Endothelial cell of coronary artery (primary cell): ENCODE measurements at places on chromosomes 13 and 19. TPM values are rescaled to one million over a fixed set of nuclear protein-coding genes. Genes with fewer than 3 reads are reported as not detected.

The FREM2 gene
- total RNA-seq, result under 0.01 TPM in 1 of 2 replicates, not detected in the other

The CCL25 gene
- not detected in 2 replicates for total RNA-seq

The C5AR1 gene
- total RNA-seq, result not detected in 2 replicates

The LRRC63 gene
- under 0.01 TPM in 1 of 2 replicates, not detected in the other for total RNA-seq

The ZNF571 gene
- total RNA-seq, result 1.3 and 2.1 TPM in 2 replicates

The CDC42EP5 gene
- 34.8 and 39.1 TPM in 2 replicates for total RNA-seq

The PCDH20 gene
- not detected in 2 replicates for total RNA-seq

The DCLK1 gene
- 0.99 and 3.5 TPM in 2 replicates for total RNA-seq

The DAND5 gene
- 0.09 TPM in 1 of 2 replicates, not detected in the other for total RNA-seq

The PTGER1 gene
- 0.27 and 0.28 TPM in 2 replicates for total RNA-seq

The AXL gene
- 91.9 and 209 TPM in 2 replicates for total RNA-seq

The TEX29 gene
- total RNA-seq, result not detected in 2 replicates

The PCDH9 gene
- 4.1 and 4.5 TPM in 2 replicates for total RNA-seq

The CLEC17A gene
- not detected in 2 replicates for total RNA-seq

The GFY gene
- total RNA-seq, result not detected in 2 replicates

The IL17D gene
- 3.4 and 4.2 TPM in 2 replicates for total RNA-seq

The RNF17 gene
- total RNA-seq, result 0.28 TPM in 1 of 2 replicates, not detected in the other

The YJEFN3 gene
- 0.18 and 0.38 TPM in 2 replicates for total RNA-seq

The GNA15 gene
- under 0.01 TPM in 1 of 2 replicates, not detected in the other for total RNA-seq

The TMEM145 gene
- 0.19 TPM in 1 of 2 replicates, not detected in the other for total RNA-seq

The OR4F17 gene
- 0.09 TPM in 1 of 2 replicates, not detected in the other for total RNA-seq

The AKAP11 gene
- 17.0 and 19.1 TPM in 2 replicates for total RNA-seq

The BEST2 gene
- not detected in 2 replicates for total RNA-seq

The ATCAY gene
- total RNA-seq, result not detected in 2 replicates

The ZNF878 gene
- total RNA-seq, result 0.18 and 0.19 TPM in 2 replicates

The SBSN gene
- total RNA-seq, result 0.09 TPM in 1 of 2 replicates, not detected in the other

The C13orf42 gene
- 0.09 TPM in 1 of 2 replicates, not detected in the other for total RNA-seq

The LILRB2 gene
- not detected in 2 replicates for total RNA-seq

The POSTN gene
- total RNA-seq, result 54.5 and 210 TPM in 2 replicates

The PSG3 gene
- total RNA-seq, result not detected in 2 replicates

The COL4A2 gene
- 481 and 1,014 TPM in 2 replicates for total RNA-seq

The THAP8 gene
- total RNA-seq, result 0.72 and 1.1 TPM in 2 replicates

The KLK6 gene
- 0.09 TPM in 1 of 2 replicates, not detected in the other for total RNA-seq

The ZNF223 gene
- 3.7 and 5.2 TPM in 2 replicates for total RNA-seq

The PPFIA3 gene
- total RNA-seq, result 3.2 and 4.2 TPM in 2 replicates

The CGB2 gene
- 0.19 TPM in 1 of 2 replicates, not detected in the other for total RNA-seq
